Adipocyte (in vitro differentiated cells): ENCODE measurements at places on chromosomes 7 and 10.

- DNase-seq, result no peak
Measured at GRCh38 chr7:28999895-29000716, 42.0 kb upstream of the TRIL start.

- DNase-seq, result no peak
Measured at GRCh38 chr10:11095374-11095801, 77.7 kb downstream of the CELF2 start.

GRCh38 chr10:59879363-59879913 is 26.9 kb downstream of the CCDC6 start:
- DNase-seq, result no peak

DNA sequence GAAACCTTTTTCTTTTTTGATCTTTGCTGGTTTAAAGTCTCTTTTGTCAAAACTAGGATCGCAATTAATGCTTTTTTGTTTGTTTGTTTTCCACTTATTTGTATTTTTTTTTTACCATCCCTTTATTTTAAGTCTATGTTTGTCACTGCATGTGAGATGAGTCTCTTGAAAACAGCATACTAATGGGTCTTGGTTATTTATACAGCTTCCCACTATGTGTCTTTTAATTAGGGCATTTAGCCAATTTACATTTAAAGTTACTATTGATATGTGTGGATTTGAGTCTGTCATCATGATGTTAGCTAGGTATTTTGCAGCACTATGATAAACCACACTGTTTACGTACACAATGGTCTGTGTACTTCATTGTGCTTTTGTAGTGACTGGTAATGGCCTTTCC is 34.7 kb upstream of the PPP1R3A start:
- no peak for DNase-seq

GRCh38 chr10:131204406-131205152 is 106.9 kb downstream of the TCERG1L start:
- no peak for DNase-seq

GRCh38 chr10:104658067-104658466 is 17.0 kb downstream of the SORCS3 start:
- no peak for DNase-seq

- peak; percentile 96 for DNase-seq
Measured at GRCh38 chr10:113059371-113059780, 109.3 kb downstream of the TCF7L2 start.

- no peak for DNase-seq
Measured at GRCh38 chr7:1884583-1885350, 214.7 kb downstream of the ELFN1 start.

GRCh38 chr7:75572396-75572795 is 80.3 kb downstream of the SPDYE5 start:
- DNase-seq, result no peak

DNA sequence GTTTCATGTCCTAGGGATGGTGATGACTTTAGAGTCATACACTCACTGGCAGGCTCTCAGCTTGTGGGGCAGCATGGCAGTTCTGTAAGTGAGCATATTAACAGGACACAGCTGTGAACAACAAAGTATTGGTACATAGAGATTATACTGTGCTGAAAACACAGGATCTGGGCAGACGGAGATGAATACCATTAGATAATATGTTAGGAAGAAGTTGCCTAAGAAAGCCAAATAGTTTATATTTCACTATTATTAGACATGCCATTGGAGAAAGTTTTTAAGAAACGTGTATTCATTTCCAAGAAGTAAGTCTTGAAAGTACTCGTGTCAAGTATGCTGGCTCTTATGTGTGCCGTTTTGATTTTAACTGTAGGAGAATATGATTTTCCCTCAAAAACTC is 274.5 kb downstream of the INHBA start:
- DNase-seq, result no peak

- peak; percentile 80 for DNase-seq
Measured at GRCh38 chr10:17229967-17230682, 2.1 kb downstream of the VIM start.

DNA sequence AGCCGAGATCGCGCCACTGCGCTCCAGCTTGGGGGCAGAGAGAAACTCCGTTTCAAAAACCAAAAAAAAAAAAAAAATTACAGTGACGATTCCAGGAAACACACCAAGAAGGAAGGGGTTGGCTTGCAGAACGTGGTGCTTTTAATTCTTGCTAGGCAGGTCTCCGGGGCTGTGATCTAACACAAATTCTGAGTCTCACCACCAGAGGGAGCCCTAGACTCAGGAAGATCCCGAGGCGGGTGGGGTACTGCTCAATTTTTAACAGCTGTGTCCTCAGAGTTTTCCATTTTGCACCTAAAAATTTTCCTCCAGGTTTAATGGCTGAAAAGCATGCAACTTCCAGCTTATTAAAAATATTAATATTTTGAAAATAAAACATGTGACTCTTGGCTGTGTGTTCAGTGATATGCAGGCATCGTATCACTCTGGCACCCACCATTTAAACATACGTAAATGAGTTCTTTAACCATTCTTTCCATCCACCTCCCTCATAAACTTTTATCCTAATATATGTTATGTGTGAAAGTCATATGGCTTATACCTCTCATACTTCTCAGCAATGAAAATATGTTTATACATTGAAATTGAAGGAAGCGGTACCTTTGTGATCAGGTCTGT is 26.5 kb upstream of the NUB1 start:
- peak; percentile 91 for DNase-seq

DNA sequence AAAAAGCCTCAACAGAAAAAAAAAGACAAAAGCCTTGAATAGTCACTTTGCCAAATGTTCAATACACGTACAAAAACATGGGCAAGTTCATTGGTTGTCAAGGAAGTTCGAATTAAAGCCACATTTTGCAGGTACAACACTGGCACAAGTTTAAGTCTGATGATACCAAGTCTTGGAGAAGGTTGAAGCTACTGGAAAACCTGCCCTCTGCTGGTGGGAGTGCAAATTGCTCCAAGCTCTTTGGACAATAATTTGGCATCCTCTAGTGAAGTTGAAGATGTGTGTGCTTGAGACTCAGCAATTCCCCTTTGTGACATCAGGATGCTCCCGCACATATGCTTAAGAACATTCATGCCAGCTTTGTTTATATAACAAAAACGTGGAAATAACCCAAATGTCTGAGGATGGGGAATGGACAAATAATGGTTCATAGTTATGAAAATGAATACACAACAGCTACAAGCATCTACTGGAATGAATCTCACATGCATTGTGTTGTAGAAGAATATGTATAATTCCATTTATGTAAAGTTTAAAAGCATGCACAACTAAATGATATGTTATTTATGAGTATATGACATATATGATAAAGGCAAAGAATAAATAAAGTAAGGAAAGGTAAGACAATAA is 120.0 kb upstream of the PLPP4 start:
- peak; percentile 35 for DNase-seq

DNA sequence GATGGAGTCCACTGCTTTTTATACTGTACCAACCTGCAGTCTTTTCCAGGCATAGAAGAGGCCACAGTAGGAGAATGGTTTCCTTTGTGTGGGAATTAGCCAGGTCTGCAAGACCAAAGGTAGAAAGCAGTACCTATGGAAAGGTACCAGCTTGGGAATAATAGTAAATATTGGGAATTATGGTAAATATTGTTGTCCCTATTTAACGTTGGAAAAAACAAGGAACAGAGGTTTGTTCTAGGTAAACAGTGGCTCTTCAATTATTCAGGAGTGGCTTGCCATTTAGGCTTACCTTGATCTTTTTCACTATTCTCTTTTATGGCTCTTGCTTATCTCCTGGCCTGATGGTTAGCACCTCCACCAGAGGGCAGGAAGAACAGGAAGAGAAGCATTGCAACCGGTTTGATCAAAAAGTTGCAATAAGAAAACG is 43.9 kb upstream of the GSAP start:
- no peak for DNase-seq

DNA sequence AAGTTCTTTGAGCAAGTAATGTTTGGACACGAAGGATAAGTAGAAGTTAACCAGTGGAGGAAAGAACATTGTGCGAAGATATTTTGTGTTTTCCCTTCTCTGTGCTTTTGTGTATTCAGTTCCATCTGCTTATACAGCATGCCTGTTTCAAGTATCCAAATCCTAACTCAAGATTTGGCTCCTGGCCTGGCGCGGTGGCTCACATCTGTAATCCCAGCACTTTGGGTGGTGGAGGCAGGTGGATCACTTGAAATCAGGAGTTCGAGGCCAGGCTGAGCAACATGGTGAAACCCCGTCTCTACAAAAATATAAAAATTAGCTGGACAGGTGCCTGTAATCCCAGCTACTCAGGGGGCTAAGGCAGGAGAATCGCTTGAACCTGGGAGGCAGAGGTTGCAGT is 40.8 kb upstream of the TPST1 start:
- DNase-seq, result no peak

DNA sequence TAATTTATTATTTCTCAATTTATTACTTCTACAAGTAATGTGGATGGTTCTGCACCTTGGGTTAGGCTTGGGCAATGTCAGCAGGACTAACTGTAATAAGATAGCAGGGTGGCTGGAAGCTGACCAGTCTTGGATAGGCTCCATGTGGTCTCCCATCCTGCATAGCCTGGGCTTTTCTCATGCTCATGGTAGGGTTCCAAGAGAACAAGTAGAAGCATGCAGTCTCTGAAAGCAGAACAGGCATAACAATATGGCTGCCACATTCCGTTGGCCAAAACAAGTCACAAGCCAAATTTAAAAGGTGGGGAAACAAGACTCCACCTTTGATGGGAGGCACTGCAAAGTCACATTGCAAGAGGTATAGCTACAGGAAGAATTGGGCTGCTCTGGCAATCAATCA is 98.6 kb upstream of the MDFIC start:
- no peak for DNase-seq

- DNase-seq, result peak; percentile 68
Measured at GRCh38 chr10:103917302-103918052, 507 bp downstream of the STN1 start.

- DNase-seq, result peak; percentile 50
Measured at GRCh38 chr10:121926671-121927317, 1.0 kb downstream of the ATE1 start.

DNA sequence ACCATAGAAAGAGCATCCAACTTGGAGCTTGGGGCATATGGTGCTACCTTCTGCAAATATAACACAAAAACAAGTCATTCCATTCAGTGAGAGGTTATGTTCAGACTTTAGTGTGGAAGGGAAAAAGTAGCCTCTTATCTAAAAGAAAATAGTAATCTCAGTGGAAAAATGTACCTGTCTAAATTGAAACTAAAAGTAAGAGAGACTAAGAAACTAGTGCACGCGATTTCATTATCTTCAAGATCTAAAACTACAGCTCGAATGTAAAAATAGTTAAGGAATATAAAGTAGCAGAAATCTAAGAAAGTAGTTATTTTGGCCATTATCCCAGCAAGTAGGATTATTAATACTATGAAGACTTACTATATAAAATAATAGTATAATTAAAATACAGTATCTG is 233.0 kb upstream of the PPP1R3A start:
- DNase-seq, result no peak

GRCh38 chr10:133565441-133566294 is at the start of gene SYCE1:
TSS of gene SYCE1 (minus strand) at chr10:133565583. CDS start at chr10:133565529, 54 bp downstream.
- DNase-seq, result no peak

DNA sequence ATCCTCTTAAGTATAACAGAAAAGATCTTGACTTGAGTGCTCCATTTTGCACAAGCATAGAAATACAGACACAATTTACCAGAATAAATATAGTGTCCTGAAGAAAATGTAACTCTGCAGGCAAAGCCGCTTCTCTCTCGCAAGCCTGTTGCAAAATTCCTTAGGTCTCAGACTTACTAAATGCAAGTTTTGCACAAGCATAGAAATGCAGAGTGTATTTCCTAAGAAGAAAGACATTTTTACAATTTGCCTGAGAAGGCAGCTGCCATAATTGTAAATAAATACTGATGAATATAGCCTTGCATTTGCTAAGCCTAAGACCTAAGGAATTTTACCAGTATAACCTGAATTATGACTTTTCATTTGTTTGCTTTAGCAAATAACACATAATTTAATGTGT is 67.1 kb downstream of the AGMO start:
- DNase-seq, result peak; percentile 21

DNA sequence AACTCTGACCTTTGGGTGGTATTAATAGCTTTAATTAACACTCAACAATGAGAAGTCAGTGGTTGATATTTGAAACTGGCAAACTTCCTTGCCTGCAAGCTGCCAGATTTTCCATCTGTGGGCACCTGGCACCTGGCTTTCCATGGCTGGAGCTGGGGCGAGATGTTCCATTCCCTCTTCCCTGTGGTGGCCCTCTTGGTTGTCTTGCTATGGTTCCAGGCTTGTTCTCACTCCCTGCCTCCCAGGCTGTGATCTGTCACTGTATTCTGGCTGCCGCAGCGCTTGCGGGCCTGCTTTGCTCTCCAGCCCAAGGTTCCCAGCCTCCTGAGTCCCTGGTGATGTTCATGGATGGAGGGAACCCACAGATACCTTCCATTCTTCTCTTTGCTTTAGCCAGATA is 201.0 kb downstream of the FRMD4A start:
- no peak for DNase-seq

DNA sequence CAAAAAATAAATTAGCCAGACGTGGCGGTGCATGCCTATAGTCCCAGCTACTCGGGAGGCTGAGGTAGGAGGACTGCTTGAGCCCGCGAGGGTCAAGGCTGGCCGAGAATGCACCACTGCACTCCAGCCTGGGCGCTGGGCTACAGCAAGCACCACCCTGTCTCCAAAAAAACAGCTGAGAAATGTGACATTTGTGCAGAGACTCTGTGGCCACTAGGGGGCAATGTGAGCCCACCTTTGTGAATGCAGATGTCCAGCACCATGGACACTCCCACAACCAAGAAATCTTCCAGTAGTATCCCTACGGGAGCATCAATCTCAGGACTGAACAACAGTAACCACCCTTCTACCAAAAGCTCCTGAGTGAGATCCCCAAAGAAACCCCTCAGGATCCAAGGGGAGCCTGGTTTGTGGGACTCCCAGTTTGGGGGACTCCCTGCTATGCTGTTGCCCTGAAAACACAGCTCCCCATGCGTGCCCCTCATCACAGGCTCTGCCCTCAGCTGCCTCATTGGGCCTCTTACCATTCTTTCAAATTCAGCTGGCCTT is 6.2 kb upstream of the AHCYL2 start:
- peak; percentile 95 for DNase-seq

- no peak for DNase-seq
Measured at GRCh38 chr10:12432402-12433189, 83.2 kb downstream of the CAMK1D start.

- no peak for DNase-seq
Measured at GRCh38 chr10:71708897-71709882, 10.4 kb downstream of the C10orf105 start.

- DNase-seq, result peak; percentile 73
Measured at GRCh38 chr7:13874783-13875182, 114.7 kb downstream of the ETV1 start.

- no peak for DNase-seq
Measured at GRCh38 chr10:132430231-132430743, 33.3 kb downstream of the PWWP2B start.

- DNase-seq, result peak; percentile 13
Measured at GRCh38 chr10:98224996-98225395, 43.0 kb downstream of the LOXL4 start.

GRCh38 chr7:153276394-153276793 is 516.8 kb downstream of the ACTR3B start:
- no peak for DNase-seq
